SK-N-MC (cell line): ENCODE measurements at places on chromosomes 11 and 22.

- no peak for DNase-seq
These were observed at the start of the genes C11orf21 and TSPAN32 for GRCh38 chr11:2301631-2302305. TSS of gene C11orf21 (minus strand) at chr11:2301918. CDS start at chr11:2301808, 110 bp downstream. TSS of gene TSPAN32 (plus strand) at chr11:2302013. CDS start at chr11:2302150, 137 bp downstream.

DNA sequence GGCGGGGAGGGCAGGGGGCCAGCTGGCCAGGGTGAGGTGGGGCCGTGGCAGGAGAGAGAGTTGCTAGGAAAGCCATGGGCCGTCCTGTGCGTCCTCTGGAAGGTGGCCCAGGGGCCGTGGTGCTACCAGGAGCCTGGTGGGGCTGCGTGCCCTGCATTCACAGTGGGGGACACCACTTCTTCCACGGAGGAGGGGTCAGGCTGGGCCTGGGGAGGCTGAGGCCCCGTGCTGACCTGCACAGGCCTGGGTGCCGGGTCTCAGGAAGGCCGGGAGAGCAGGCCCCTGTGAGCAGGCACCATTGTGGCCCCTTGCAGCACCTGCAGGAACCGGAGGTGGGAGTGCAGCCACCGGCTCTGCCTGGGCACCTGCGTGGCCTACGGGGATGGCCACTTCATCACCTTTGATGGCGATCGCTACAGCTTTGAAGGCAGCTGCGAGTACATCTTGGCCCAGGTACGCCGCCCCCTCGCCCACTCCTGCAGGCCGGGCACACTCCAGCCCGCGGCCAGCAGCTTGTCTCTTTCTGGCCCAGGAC, 12.0 kb downstream of the MUC5B start:
- no peak for DNase-seq

DNA sequence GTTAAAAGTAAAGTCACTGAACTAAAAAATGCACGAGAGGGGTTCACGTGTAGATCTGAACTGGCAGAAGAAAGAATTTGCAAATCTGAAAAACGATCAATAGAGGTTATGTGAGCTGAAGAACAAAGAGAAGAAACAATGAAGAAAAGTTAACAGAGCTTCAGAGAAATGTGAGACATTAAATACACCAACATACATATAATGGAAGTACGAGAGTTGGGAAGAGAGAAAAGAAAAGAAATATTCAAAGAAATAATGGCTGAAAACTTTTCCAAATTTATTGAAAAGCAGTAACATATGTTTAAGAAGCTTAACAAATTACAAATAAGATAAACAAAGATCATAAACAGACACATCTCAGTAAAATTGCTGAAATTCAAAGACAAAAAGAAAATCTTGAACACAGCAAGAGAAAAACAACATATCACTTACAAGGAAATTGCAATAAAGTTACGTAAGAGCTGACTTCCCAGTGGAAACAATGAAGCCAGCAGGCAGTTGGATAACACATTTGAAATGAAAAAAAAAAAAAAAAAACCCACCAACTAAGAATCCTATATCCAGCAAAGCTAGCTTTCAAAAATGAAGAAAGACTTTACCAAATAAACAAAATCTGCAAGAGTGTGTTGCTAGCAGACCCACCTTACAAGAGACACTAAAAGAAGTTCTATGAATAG, 56.8 kb downstream of the EMSY start:
- no peak for DNase-seq

DNA sequence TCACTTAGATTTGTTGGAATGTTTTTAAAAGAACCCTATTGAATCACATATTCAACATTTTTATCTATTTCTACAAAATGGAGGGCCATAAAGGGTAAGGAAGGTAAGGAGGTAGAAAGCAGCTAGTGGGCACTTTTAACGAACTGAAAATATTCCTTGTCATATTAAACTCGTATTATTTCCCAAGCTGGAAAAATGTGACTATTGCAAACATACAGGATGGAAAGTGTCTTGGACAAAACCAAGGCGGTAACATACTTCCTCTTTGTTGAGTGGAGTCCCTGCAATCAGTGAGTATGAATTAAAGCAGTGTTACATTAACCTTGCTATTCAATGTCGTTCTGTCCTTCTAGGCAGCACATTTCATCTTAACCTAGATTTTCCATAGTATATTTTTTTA, 165.6 kb downstream of the RCN1 start:
- no peak for DNase-seq
